M059J (cell line): ENCODE measurements at places on chromosomes 13 and 19. TPM values are rescaled to one million over a fixed set of nuclear protein-coding genes. Genes with fewer than 3 reads are reported as not detected.

- DNase-seq = no peak
These were observed 47.2 kb upstream of the F7 start for GRCh38 chr13:113058129-113058987.

DNA sequence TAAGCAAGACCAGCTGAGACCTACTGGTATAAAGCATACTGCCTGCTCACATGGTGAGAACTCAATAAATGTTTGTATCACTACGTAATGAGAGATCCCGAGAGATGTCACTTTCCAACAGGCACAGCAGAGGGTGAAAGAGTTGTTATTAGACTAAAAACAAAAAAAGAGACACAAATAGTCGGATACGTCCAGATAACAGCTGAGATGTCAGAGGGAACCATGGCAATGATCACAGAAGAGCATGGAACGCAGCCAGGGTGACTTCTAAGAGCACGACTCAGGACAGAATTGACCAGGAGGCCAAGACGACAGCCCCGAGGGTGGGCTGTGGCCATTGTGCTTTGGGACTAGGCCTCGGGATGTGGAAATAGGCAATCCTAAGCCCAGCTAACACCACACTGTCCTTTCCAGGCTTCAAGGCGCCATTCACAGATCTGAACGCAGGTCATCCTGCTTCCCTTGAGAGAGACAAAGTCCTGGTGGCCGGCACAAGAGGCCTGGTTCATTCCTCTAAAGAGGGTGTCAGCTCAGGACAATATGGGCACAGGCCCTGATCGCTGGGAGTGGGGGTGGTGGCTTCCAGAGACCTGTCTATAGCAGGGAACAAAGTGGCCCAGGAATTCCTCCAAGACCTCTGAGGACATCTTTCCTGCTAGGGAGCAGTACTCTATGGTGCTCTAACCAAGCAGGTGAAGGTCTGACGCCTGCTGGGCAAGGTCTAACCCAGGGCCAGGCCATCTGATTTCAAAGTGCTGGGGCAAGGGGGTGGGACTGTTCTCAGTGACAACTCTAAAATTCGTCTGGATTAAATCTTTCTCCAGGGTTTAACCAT is 3.2 kb downstream of the SH3GL1 start:
- DNase-seq = no peak

GRCh38 chr13:56886398-56886797 is 254.3 kb upstream of the PRR20A start:
- DNase-seq = no peak

- peak; percentile 33 for DNase-seq
These were observed 64.0 kb upstream of the GSX1 start for GRCh38 chr13:27728271-27728670.

DNA sequence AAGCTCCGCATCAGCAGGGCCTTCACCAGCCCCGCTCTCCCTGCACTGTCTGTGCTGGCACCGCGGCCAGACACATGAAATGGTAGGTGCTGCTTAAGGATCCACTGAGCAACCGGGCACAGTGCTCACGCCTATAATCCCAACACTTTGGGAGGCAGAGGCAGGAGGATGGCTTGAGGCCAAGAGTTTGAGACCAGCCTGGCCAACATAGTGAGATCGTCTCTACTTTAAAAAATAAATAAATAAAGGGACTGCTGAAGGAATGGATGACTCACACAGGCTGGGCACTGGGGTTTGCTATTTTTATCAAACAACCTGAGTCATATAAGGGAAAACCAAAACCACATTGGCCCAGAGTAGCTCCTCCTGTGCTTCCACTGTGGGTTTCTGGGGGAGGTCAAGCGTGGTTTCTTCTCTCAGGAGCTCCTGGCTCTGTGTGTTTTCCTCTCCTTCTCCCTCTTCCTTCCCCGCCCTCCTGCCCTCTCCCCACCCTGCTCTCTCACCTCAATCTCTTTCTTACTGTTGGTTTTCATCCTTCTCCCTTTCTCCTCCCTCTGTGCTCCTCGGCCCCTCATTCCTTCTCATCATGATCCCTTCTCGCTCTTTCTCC is 21.3 kb downstream of the VRK3 start:
- peak; percentile 99 for DNase-seq

DNA sequence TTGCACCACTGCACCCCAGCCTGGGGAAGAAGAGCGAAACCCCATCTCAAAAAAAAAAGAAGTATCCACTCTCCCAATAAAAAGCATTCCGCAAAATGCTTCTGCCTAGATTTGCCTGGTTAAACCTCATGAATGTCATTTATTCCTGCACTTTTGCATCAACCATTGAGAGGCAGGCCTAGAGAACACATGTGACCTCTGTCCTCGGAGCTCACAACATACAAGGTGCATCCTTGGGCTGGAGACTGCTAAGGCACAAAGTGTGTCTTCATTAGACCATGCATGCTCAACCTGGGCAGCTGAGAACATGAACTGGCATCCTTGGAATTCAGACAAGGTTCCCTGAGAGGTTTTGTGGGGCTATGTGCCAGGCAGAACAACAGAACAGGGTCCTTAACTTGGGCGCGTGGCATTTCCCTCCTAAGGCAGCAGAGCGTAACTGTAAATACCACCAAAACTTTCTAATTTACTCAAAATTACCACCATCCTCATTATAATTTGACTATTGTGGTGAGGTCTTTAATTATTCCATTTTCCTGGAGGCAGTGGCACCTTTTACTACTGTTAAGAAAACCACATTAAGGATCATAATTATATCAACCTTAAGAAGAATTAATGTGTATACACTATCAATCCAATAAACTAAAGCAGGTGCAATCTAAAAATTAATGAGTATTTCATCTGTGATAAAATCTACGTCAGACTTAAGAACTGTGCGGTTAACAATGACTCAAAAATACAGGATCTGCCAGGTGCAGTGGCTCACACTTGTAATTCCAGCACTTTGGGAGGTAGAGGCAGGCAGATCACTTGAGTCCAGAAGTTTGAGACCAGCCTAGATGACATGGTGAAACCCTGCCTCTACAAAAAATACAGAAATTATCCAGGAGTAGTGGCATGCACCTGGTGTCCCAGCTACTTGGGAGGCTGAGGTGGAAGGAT is 13.8 kb downstream of the RCBTB1 start:
- DNase-seq = no peak

ZNF729 gene
- not detected in 2 replicates for total RNA-seq
